NCI-H226 (cell line): ENCODE measurements at places on chromosomes 1 and 21.

GRCh38 chr1:44721485-44722361, 9.2 kb downstream of the RNU5D-1 start:
- peak; percentile 52 for DNase-seq

- DNase-seq, result no peak
Observed at GRCh38 chr1:60227601-60228000, 154.0 kb upstream of the C1orf87 start.

GRCh38 chr1:5975133-5975880, 16.9 kb downstream of the NPHP4 start:
- no peak for DNase-seq

DNA sequence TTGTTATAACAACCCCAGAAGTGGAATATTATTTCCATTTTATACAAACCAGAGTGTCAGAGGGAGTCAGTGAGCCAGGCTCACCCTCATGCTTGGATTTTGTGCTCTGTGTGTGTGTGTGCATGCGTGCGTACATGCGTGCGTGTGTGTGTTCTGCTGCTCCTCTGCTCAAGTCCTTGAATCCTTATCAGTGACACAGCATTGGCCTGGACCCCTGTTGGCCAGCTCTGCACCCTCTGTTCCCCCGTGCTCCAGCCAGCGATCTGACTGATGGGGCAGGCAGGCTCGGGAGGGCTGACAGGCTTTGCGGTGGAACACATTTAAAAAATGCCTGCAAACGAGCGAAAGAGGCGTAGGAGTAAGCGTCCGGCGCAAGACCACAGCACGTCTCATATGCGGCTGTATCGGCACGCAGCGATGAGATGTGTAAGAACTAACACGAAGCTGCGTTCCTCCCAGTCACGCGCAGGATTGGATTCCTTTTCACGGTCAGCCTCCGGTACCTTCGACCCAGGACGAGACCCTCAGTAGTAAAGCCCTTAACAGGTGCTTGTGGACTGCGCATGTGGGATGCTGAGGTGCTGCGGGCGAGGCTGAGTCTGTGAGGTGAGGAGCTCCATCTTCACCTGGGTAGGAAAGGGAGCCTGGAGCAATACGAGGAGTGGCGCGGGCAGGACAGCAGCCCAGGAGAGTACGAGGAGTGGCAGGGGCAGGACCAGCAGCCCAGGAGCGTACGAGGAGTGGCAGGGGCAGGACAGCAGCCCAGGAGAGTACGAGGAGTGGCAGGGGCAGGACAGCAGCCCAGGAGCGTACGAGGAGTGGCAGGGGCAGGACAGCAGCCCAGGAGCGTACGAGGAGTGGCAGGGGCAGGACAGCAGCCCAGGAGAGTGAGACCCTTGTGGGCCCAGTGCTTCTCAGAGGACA, 130.9 kb downstream of the GALNT2 start:
- DNase-seq, result no peak

DNA sequence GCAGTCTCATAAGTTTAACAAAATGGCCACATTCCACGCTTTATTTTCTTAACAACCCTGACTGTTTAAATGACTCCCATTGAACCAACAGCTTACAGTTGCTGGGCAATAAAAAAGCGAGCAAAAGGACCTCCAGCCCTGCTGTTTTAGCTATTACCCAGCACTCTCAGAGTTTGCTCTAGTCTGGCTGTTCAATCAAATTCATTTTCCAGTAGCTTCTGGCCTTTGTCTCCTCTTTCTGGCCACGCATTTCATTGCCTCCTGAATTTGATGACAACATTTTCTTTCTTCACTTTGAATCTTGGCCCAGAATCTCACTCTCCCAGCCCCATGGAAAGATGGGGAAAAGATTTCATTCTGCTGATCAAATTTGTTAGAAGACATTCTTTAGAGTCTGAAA, 44.1 kb upstream of the DOCK7 start:
- DNase-seq, result no peak

DNA sequence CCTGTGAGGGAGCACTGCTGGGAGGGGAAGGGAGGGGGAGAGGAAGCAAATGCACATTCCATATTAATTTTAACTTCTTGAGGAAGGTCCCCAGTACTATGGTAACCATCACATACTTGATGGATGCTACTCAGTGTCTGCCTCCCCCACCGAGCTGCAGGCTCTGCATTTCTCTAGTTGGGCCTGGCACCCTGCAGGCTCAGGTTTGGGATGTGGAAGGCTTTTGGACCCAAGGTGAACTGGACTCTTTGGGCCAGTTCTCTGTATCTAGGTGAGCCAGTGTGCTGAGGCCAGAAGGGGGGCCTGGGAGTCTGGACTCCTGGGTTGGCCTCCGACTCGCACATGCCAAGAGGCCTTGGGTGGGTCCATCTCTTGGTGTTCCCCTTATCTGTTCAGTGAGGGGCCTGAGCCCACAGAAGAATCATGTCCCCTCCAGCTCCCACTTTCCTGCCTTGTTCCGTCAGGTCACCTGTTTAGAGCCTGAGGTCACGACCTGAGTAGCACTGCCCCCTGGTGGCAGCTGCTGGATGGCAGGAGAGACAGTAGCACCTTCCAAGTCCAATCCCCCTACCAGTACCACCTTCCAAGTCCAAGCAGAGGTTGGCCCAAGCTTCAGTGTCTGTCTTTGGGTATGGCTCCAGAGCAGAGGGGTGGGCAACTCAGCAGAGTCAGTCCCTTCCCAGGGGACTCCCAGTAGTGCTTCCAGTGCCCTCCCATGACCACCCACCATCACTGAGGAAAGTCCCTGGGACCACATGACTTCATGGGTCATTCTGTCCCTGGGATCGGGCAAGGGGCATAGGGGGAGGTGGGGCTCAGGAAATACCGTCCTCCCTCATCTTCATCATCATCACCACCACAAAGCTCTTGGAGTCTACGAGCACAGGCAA, 241.8 kb downstream of the TRABD2B start:
- DNase-seq, result no peak

DNA sequence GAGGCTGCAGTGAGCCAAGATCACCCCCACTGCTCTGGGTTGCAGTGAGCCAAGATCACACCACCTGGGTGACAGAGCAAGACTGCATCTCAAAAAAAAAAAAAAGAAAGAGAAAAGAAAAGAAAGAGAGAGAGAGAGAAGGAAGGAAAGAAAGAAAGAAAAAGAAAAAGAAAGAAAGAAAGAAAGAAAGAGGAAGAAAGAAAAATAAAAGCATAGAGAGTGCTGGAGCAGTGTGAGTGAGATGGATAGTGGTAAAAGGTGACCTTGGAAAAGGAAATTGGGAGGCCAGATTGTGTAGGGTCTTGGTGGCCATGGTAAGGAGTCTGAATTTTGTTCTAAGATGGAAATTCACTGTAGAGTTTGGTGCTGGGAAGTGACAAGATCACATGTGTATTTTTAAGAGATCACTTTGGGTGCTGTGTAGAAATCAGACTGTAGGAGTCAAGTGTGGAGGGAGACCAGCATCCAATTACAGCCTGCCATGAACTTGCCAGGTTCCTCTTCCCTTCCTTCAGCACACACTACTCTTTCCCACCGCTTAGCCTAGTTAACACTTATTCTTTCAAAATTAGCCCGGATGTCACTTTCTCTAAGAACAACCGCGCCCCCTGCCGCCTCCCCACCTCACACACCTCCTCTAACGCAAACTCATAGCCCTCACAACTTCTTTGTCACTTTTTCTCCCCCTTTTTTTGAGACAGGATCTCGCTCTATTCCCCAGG, 17.9 kb downstream of the MTX1 start:
- DNase-seq, result peak; percentile 68

DNA sequence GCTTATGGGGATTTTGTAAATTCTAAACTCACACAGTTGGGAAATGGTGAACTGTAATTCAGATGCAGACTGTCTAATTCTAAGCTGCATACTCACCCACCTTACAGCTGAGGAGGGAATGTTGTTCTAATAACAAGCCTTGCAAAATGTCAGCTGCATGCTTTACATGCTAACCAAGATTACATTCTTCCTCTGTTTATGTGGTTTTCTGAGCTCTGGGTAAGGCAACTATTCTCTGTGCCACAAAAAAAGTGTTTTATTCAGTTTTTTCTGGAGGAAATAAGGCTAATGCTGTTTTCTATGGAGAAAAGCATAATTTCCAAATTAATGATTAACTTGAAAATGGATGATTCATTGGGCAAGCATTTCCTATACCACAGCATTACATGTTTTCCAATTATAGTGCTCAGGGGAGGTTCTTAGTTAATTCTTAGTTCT, 64.9 kb downstream of the RGS13 start:
- peak; percentile 81 for DNase-seq

DNA sequence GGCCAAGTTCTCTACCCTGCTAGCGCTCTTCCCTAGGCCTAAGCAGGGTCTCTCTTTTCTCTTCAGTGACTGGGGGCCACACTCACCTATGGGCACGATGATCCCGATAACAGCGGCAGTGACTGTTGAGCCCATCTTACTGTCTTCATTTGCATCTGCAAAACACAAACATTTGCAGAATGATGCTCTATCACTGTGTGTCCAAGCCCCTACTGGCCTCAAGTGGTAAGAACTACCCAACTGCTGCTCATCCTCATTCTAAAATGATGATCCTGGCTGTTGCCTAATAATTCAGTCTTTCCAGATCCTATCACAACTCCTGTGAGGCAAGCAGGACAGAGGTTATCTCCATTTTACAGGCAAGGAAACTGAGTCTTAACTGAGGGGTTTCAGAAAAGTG, 16.7 kb upstream of the MAGOH start:
- DNase-seq, result no peak

DNA sequence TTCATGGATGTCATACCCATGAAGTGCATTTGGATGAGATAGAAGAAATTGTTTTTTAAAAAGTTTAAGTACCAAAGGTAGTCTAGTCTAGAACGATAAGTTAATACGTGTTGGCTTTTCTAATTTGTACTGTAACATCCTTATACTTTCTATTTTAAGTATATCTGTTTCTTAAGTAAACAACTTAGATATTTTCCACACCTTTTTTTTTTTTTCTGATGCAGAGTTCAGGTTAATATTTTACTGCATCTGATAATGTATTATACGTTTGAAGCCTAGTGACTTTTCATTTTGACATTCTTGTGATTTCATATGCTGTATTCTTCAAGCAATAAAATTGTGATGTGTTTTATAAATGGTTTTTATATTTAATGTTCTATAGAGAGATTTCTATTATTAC, 16.5 kb downstream of the DR1 start:
- DNase-seq, result no peak

- peak; percentile 82 for DNase-seq
Observed at GRCh38 chr1:165631342-165632151, 513 bp downstream of the MGST3 start.

DNA sequence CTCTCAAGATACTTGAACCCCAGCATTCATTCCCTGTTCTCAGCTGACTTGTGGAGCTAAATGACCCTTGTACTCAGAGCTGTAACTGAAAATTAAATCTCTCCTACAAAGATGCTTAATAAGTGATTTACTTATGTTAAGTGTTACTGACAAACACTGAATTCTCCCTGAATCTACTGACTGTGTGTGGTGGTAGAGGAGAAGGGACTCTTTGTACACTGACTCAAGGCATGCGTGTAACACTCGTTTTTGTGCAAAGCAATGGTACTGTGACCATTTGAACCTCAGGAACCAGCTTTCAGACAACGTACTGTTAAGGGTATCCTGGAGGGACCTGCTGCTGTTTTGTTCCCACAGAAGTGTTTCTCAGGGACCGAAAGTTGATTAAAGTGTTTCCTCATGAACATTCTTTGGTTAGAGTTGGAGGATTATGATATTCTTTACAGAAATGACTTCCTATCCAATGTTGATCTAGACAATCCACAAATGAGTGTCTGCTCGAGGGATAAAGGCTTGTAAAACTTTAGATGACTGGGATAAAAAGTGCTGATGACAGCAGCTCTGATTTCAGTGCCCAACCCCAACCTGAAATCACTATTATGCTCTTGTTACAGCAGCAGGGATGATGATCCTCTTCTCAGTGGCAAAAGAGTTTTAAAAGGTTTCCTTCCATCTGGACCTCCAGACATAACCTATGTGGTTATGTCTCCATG, 12.8 kb downstream of the RGL1 start:
- DNase-seq, result no peak

GRCh38 chr1:20958430-20958829, 171.3 kb upstream of the HP1BP3 start:
- DNase-seq, result no peak

- DNase-seq, result no peak
Observed at GRCh38 chr1:109078317-109078716, 2.5 kb upstream of the TAF13 start.
